RWPE2 (cell line): ENCODE measurements at places on chromosomes 7 and 10.
A peak's percentile ranks its signal among the peaks of the same experiment; 100 is the strongest.

DNA sequence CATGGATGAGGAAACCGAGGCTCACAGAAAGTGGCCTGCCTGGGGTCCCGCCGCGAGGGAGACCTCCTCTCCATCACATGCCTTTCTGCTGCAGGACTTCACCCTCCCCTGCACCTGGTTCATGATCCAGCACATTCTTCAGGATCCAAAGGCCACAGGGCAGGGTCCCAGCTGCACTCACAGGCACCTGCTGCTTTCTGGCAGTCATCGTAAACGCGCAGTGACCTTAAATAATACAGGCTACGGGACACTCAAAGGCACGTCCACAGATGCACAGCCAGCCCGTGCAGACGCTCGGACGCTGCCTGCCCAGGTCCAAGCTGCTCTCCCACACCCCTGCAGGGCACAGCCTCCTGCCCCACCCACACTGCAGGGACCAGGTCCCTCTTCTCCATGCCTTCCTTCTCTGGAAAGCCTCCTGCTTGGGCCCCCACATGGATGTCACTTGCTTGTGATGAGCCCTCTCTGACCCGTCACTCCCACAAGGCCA, 49.9 kb downstream of the CALML3 start:
- DNase-seq: no peak

GRCh38 chr10:79386637-79387465, 39.6 kb downstream of the PPIF start:
- DNase-seq: peak; percentile 38

GRCh38 chr10:95516774-95517373, 44.3 kb downstream of the SORBS1 start:
- DNase-seq: no peak

GRCh38 chr10:17673471-17674061, 29.6 kb downstream of the STAM start:
- peak; percentile 77 for DNase-seq

- no peak for DNase-seq
Measured at GRCh38 chr7:49520951-49521350, 252.5 kb upstream of the VWC2 start.

DNA sequence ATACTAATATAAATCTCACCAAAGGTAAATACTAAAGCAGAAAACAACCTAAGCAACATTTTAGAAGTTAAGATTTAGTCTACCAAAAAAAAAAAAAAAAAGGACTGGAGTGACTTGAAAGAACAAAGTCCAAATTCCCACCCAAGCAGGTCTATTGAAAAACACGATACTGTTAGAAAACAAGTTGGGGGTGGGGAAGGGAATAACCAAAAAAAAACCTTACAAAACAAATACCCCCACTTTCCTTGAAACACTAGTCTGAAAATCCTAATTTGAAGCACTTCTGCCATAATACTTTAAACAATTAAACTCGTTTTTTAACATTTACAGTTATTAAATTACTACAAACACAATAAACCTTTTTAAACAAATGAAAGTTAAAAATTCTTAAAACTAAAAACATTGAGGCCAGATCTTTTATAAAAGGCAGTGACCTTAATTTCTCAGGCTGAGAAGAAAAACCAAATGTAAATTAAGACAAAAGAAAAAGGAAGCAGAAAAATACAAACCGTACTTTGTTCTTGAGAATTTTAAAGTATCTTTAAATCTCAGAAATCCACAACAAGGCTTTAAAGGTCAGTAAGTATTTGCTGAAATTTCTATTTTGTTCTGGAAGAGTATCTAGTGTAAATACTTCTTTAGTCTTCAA, 135.1 kb downstream of the NRBF2 start:
- no peak for DNase-seq

DNA sequence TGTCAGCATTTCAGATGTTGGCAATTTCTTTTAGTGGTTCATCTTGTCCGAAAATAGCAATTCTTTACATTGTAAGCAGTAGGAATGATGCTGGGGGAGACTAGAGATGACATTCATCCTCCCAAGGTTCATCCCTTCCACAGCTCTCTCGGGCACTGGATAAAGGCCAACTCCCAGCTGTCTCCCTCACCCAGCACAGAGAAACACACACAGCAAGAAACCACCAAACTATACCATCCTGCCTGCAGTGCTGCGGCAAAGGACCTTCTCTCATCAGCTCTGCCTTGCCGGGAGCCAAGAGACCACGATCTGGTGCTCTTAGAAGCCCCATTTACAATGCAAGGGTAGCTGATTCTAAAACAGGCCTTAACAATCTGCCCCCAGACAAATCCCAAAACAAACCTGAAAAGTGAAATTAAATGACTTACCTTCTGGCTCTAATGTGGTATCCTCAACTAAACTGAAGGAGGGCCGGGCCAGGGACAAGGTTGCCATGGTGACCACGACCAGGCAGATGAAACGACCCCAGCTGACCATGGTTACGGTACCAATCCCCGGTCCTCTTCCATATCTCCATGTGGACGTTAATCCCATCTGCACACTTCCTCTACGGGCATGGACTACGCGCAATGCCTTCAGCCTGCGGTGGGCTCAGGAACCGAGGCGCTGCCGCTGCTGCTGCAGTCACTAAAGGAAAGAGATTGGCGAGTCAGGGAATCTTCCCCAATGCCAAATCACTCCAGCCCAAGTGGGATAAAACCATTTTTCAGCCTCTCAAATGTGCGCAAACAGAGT, 4.8 kb downstream of the FGFR2 start:
- no peak for DNase-seq

- DNase-seq: no peak
Measured at GRCh38 chr7:150381785-150382122, 2.6 kb downstream of the ZNF775 start.

DNA sequence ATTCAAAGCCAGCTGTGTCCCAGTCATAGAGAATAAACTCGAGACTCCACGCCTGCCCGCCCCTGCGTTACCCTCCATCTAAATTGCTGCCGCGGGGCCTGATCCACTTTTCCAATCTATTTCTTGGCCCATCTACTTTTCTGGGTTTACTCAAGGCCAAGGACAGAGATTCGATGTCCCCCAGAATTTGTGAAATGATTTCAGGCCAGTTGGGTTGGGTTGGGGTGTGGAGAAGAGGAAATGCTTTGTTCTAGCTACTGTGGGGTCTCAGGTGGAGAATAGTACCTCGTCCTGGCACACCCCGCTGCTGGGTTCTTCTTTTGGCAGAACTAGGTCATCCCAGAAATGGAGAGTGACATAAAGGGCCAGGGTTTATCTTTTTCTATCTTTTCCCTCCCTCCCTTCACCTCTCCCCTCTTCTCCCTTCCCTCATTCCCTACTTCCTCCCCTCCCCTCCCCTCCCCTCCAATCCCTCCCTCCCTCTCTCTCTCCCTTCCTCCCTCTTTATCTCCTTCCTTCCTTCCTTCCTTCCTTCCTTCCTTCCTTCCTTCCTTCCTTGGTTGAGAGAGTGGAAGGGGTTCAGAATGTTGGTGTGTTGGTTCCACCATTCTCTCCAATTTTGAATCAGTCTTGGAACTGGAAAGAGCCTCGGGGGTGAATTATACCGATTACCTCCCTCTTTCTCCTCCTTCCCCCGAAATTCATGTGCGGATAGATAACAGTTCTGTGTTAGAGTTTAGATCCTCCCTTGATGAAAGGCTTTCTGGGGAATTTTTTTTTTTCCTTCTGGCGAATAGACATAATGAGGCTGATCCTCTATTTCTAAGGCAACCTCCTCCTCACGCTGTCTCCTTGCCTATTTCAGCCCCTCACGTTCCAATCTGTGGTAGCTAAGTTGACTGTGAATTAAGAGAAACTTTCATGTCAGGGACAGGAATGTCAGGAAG, 1.2 kb upstream of the TMEM229A start:
- no peak for DNase-seq

GRCh38 chr7:9026121-9026520, 592.7 kb downstream of the NXPH1 start:
- DNase-seq: no peak
